Endodermal cell (in vitro differentiated cells): ENCODE measurements at places on chromosomes 2 and 18. TPM values are rescaled to one million over a fixed set of nuclear protein-coding genes. Genes with fewer than 3 reads are reported as not detected.

DNA sequence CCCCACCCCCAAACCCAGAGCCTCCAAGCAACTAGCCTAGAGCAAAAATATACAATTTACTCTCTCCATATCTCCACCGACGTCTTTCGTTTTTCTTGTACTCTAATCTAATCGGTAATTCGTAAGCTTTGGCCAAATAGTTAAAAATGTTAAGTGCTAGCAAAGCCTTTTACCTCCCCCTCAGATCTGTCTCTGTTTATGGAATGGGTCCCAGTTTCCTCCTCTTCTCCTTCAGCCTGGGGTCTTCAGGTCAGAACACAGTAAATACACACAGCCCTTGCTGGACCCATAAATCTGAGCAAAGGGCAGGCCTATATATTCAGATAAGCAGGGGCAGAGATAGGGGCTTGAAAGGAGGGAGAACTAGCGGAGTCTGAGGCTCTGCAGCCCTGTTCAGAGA lies 267.4 kb downstream of the MEIS1 start:
- H3K36me3 ChIP-seq: no peaks in the 10 kb centered on the region
- no peaks in the 10 kb centered on the region for H3K27me3 ChIP-seq
- H3K4me1 ChIP-seq: no peaks in the 10 kb centered on the region

- no peak overlapping the region for H3K27ac ChIP-seq
- H3K4me1 ChIP-seq: peaks cover 5% of the 10 kb centered on the region
- DNase-seq: peak; percentile 75
- no peak overlapping the region for H3K4me3 ChIP-seq
- H3K27me3 ChIP-seq: no peaks in the 10 kb centered on the region
Observed at GRCh38 chr2:119240311-119241204, 16.9 kb downstream of the STEAP3 start.

DNA sequence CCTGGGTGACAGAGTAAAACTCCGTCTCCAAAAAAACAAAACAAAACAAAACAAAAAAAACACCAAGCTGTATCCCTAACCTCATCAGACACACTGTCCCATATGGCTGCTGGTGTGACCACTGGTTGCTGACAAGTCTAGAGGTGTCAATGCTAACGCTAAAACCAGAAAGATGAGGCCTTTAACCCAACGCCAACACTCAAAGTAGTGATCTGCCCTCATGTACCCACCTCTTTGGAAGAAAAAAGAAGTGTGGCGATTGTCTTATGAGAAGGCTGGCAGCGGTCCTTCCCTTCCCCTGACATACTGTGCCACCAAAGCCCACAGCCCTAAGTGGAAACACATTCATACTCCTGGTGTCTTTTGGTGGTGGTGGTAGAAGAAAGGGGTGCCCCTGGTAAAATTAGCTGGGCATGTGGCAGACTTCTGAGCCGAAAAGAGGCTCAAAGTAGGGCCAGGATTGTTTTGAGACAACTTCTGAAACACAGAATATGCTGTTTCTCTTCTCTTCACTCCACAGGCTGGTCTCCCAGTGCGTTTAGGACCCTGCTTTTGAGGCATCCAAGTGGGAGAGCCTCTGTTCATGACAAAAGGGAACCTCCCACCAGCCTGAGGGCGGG lies 9.8 kb downstream of the SERTAD2 start:
- peaks cover 59% of the 10 kb centered on the region for H3K4me1 ChIP-seq
- H3K36me3 ChIP-seq: no peaks in the 10 kb centered on the region
- DNase-seq: no peak
- H3K27me3 ChIP-seq: no peaks in the 10 kb centered on the region
- peak overlapping the region; percentile 93 for H3K27ac ChIP-seq

GRCh38 chr18:13440277-13441248 lies 222.0 kb downstream of the LDLRAD4 start:
- no peaks in the 10 kb centered on the region for H3K4me1 ChIP-seq
- peak overlapping the region; percentile 55 for H3K27ac ChIP-seq
- H3K36me3 ChIP-seq: no peaks in the 10 kb centered on the region
- H3K4me3 ChIP-seq: no peak overlapping the region

DNA sequence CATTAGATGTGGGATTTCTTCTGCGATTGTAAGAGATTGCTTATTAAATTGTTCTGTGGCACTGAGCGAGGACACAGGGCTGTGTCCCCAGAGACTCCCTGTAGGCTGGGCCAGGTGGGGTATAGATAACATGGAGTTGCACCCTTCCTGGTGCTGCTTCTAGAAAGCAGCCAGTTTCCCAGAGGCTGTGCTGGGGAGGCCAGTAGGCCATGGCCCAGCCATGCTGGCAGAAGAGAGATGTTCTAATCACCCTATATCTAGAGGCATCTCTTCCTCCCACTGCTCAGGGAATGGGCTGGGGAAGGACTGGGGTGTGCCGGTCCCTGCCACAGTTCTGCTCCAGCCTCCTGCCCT lies 66.9 kb downstream of the HS1BP3 start:
- no peak for DNase-seq
- H3K4me1 ChIP-seq: peaks cover 9% of the 10 kb centered on the region
- H3K27ac ChIP-seq: peak overlapping the region; percentile 11

DNA sequence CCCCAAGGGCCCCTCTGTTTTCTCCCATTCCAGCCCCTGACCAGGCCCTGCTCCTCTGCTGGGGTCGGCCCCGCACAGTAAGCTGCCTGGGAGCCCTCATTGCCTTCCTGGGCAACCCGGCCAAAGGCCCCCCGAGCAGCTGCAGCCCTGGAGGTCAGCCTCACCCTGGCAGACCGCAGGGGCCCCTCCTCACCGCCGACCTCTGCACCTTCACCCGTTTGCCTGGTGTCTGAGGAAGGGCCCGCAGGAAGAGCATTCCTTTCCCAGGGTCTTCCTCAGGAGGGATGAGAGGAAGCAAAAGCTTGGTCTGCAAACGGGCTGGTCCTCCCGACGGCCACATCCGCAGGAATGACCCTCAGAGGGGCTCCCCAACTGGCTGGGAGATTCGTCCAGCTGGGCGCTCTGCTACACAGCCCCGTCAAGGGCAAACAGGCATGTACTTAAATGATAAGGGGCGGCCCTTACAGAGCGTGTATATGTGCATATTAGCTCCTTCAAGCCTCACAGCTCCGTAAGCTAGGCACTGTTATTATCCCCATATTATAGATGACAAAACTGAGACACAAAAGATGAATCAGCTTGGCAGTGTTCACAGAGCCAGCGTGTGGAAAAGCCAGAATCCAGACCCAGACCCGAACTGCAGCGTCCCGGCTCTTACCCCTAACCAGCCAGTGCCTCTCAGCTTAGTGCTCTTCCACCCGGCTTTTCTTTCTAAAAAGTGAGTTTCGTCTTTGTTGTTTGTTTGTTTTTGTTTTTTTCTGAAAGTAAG lies 52.8 kb downstream of the SLC4A1AP start:
- no peaks in the 10 kb centered on the region for H3K36me3 ChIP-seq
- H3K4me1 ChIP-seq: no peaks in the 10 kb centered on the region
- peaks cover 10% of the 10 kb centered on the region for H3K27me3 ChIP-seq
- no peak overlapping the region for H3K4me3 ChIP-seq

GRCh38 chr2:242031481-242032019 lies 162.0 kb downstream of the RTP5 start:
- no peaks in the 10 kb centered on the region for H3K27me3 ChIP-seq
- DNase-seq: peak; percentile 34
- H3K27ac ChIP-seq: no peak overlapping the region
- H3K36me3 ChIP-seq: no peaks in the 10 kb centered on the region
- no peaks in the 10 kb centered on the region for H3K4me1 ChIP-seq

DNA sequence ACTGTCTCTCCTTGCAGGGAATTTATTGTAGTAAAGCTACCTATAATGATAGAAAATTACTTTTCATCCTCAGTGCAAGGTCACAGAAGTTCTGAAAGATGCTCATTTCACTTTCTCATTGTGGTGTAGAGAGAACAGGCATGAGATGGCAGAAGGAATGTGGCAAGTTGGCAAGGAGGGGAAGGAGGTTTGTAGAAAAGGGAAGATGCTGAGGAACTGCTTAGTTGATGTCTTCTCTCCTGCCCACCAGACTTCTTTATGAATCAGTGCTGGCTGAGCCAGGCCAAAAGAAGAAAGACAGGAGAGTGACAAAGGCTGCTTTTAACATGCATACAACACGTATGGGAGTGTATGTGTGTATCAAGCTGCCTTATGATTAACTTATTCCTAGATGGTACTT lies 164.4 kb downstream of the PRPF40A start:
- H3K4me3 ChIP-seq: no peak overlapping the region
- peaks cover 7% of the 10 kb centered on the region for H3K36me3 ChIP-seq
- H3K27ac ChIP-seq: no peak overlapping the region
- no peaks in the 10 kb centered on the region for H3K27me3 ChIP-seq
- H3K4me1 ChIP-seq: no peaks in the 10 kb centered on the region

DNA sequence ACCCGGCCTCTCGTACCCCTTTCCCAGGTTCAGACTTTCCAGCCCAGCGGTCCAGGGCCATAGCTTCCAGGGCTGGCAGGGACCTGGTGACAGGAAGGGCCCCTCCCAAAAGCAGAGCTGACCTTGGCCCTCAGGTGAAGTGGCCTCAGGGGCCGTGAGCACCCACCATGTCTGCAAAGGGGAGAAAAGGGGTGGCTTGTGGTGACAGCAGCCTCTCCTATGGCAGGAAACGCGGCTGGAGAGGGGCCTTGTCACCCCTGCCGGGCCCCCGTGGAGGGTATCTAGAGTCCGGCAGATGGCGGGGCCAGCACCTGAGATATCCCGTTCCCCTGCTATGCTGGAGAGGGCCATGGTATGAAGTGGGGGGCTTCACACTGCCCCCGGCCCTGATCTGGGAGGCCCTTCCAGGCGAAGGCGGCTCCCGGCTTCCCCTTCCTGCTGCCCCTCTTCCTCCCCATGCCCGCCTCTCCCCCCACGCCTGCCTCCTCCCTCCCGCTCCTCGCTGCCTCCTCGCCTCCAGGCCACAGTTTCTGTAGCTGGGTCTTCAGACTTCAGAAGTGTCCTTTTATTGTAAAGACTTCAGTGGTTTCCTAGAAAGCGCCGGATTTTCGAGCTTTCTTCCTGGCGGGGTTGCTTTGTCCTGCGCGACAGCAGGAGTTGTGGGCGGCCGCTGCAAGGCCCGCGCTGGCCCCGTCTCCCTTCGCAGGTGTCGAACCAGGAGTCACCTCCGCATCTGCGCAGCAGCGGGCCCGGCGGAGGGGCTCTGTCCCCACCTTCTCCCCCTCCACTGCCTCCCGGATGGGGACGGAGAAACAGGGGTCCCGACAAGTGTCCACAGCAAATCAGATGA lies 240.5 kb upstream of the MYT1L start:
- H3K4me1 ChIP-seq: no peaks in the 10 kb centered on the region
- H3K27ac ChIP-seq: no peak overlapping the region
- no peaks in the 10 kb centered on the region for H3K36me3 ChIP-seq
- no peaks in the 10 kb centered on the region for H3K27me3 ChIP-seq

DNA sequence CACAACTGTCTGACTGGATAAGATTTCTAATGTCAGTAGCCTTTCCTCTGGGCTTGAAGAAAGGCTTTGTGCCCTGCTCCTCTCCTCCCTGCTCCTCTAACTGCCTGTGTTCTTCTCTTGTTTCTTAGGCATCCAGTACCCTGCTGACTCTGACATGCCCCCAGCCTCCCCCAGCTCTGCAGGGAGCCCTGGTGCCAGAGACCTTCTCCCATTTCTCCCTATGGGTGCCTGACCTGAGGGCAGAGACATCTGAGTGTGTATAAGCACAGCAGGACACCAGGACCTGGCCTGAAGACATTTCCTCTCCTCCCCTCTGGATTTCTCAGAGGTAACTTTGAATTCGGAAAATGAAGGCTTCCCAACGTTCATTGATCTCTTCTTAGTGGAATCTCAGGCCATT lies 23.6 kb downstream of the RNF144A start:
- no peak overlapping the region for H3K4me3 ChIP-seq
- no peaks in the 10 kb centered on the region for H3K4me1 ChIP-seq
- H3K27me3 ChIP-seq: no peaks in the 10 kb centered on the region
- peak; percentile 70 for DNase-seq
- no peaks in the 10 kb centered on the region for H3K36me3 ChIP-seq

- DNase-seq: no peak
- H3K4me3 ChIP-seq: no peak overlapping the region
- H3K27me3 ChIP-seq: no peaks in the 10 kb centered on the region
- no peak overlapping the region for H3K27ac ChIP-seq
- no peaks in the 10 kb centered on the region for H3K36me3 ChIP-seq
Observed at GRCh38 chr2:150689590-150689989, 202.1 kb upstream of the RND3 start.

GRCh38 chr2:130915149-130915548 lies 78.4 kb downstream of the ARHGEF4 start:
- H3K4me1 ChIP-seq: no peaks in the 10 kb centered on the region
- H3K4me3 ChIP-seq: no peak overlapping the region
- DNase-seq: no peak
- no peaks in the 10 kb centered on the region for H3K36me3 ChIP-seq
- H3K27me3 ChIP-seq: no peaks in the 10 kb centered on the region

- no peak for DNase-seq
- H3K4me1 ChIP-seq: peaks cover 5% of the 10 kb centered on the region
- H3K27ac ChIP-seq: no peak overlapping the region
- H3K4me3 ChIP-seq: no peak overlapping the region
Observed at GRCh38 chr2:191693166-191693565, 15.2 kb downstream of the NABP1 start.

DNA sequence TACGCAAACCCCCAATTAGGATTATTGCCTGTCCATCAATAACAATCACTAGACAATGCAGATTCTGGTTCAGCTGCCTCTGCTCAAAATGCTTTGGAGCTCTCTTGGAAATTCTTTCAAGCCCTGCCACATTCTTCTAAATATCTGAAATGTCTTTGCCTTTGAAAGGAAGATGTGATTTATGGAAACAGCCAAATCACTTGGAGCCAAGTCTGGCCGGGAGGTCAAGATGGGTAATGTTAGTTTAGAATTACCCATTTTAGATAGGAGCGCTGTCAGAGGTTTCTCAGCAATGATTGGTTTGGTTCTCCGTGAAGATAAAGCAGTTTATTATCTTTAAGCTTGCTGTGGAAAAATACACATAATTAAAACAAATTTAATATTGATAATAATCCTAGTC lies 306.7 kb downstream of the SETBP1 start:
- no peak for DNase-seq
- H3K4me3 ChIP-seq: no peak overlapping the region
- no peaks in the 10 kb centered on the region for H3K27me3 ChIP-seq
- no peak overlapping the region for H3K27ac ChIP-seq
- H3K4me1 ChIP-seq: no peaks in the 10 kb centered on the region
- no peaks in the 10 kb centered on the region for H3K36me3 ChIP-seq

BOLA3 gene
- total RNA-seq: 43.2 and 49.5 TPM in 2 replicates

CIB4 gene
- total RNA-seq: not detected in 3 replicates

GALNT1 gene
- total RNA-seq: 77.0 to 82.5 TPM (median 80.8 TPM) in 3 replicates

CELF4 gene
- total RNA-seq: 6.7 to 8.4 TPM (median 6.7 TPM) in 3 replicates

GALNT5 gene
- total RNA-seq: 0.05 TPM in 1 of 2 replicates, not detected in the other

TMEFF2 gene
- total RNA-seq: 0.09 and 0.29 TPM in 2 replicates

ARHGAP15 gene
- 0.47 TPM in 1 of 2 replicates, not detected in the other for total RNA-seq

NCK2 gene
- 33.9 to 63.8 TPM (median 59.1 TPM) in 3 replicates for total RNA-seq

ANKRD29 gene
- 0.73 to 1.4 TPM in 2 of 3 replicates, not detected in the other for total RNA-seq

PRKAG3 gene
- total RNA-seq: not detected in 3 replicates

SKA1 gene
- total RNA-seq: 26.4 and 29.5 TPM in 2 replicates
